ENCODE measurements at places on chromosomes 1 and 21.

DNA sequence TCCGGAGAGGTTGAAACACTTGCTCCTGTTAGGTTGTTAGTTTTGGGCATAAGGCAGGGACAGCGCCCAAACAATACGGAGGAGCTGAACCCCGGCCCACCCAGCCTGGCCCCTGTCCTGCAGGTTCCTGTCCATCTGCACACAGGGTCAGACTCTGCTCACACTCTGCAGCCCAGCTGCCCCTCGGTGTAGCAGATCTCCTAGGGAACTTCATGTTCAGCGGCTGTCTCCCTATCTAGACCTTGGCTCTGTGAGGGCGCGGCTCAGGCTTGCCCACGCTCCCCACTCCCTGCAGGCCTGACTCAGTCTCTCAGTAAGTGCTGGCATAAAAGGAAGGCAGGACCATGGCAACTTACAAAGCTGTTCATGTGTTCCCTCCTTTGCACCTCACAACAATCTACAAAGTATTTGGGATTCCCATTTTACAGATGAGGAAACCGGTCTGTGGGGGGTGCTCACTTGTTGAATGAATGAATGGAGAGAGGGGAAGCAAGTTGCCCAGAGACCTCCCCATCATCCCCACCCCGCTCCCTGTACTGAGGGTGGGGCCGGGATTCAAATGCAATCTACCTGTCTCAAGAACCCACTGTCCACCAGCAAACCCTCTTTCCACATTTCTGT, 26.2 kb downstream of the ACOT11 start:
- DNase-seq: no peak

GRCh38 chr21:41777951-41778815, 11.3 kb upstream of the RIPK4 start:
- DNase-seq: peak; percentile 93

DNA sequence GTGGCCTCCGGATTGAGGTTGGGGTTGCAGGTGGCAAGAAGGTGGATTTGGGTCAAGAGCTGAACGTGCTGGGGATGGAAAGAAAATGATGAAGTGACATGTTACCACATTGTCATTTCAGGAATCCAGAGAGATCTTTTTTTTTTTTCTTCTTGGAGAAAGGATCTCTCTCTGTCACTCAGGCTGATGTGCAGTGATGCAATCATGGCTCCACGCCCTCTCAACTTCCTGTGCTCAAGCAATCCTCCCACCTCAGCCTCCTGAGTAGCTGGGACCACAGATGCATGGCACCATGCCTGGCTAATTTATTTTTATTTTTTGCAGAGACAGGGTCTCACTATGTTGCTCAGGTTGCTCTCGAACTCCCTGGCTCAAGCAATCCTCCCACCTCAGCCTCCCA, 80.6 kb downstream of the GON4L start:
- DNase-seq: no peak

DNA sequence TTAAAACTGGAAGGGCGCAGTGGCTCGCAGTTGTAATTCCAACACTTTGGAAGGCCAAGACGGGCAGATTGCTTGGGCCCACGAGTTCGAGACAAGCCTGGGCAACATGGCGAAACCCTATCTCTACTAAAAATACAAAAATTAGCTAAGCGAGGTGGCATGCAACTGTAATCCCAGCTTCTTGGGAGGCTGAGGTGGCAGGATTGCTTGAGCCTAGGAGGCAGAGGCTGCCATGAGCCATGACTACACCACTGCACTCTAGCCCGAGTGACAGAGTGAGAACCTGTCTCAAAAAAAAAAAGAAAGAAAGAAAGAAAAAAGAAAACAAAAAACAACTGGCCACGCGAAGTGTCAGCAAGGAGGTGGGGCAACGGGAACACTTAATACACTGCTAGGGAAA, 6.3 kb downstream of the UBE2G2 start:
- no peak for DNase-seq

DNA sequence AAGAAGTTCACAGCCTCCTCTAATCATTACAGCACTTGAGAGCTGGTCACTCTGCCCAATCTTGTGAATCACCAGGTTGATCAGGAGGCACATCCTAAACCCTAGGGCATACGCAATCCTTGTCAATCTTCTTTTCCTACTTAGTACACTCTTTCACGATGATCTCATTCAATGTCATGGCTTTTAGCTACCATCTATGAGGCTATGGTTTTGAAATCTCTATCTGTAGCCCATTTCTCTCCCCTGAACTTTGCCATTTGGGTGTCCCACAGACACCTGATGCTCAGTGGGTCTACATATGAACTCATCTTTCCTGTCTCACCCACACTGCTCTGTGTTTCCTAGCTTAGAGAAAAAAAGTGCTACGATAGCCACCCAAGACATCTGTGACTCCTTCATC, 1.9 kb upstream of the MED18 start:
- no peak for DNase-seq

GRCh38 chr1:93347334-93347899, 1.7 kb downstream of the DR1 start:
- no peak for DNase-seq

DNA sequence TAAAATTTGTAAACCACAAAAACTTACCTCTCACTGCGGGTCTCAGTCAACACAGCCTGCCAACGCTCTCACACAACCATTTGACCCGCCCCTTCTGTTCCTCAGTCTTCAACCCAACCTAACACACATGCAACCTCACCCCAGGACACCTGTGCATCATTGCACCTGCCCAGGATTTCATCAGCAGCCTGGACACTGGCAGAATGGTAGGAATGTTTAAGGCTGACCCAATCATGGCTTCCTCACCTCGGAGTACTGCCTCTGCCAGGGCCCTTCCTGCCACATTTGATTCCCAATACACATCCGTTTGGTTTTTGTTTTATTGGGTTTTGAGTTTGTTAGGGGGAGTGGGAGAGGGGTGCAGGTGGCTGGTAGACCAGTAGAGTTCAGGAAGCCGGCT, 40.7 kb downstream of the TOMM20 start:
- DNase-seq: no peak

GRCh38 chr1:239858057-239858456, 233.6 kb upstream of the FMN2 start:
- no peak for DNase-seq

All from breast epithelium (tissue), 4 donors.